ENCODE measurements at places on chromosomes 1 and 21.

DNA sequence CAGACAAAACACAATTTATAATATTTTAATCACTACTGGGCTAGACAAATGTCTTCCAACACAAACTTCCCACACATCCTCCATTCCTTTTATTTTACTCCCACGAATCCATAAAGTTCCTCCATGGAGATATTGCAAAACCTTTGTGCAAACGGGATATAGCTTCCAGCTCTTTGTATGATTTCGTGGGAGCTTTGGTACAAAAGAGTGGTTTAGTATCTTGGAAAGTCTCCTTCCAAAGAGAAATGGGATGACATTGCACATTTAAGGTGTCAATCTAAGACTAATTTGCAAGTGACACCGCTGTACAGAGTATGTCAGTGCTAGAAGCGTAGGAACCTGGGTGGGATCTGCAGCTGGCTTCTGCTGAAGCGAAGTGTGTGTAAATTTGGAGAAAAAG is 455.2 kb upstream of the RUNX1 start:
- no peak for DNase-seq

DNA sequence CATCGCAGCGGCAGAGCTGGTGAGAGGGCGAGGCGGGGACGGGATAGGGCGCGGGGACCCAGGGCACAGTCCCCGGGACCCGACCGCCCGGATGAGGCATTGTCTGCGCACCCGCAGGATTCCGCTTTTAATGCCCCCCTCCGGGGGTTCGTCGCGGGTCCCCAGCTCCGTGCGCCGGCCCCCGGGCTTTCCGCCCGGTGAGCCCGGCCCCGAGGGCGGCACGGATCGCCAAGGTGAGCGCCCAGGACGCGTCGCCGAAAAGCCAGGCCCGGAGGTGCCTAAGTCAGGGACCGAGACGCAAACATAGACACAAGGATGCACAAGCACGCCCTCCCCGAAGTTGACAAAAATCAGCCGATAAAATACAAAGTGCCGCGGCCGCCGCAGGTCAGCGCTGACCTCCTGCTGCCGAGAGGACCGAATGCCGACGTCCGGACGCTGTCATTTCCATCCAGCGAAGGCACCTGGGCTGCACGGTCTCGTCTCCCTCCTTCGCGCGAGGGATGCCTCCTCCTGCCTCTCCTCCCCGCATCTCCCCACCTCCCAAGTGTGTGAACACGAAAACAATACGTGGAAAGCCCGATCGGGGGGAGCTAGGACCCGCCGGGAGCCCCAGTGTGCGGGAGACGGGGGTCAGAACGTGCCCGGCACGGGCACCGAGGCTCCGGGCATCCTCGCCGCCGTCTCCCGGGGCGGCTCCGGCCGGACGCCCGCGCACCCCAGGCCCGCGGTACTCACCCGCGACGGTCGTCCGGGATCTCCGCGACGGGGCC is 101.1 kb upstream of the SOD1 start:
- DNase-seq: peak; percentile 37

DNA sequence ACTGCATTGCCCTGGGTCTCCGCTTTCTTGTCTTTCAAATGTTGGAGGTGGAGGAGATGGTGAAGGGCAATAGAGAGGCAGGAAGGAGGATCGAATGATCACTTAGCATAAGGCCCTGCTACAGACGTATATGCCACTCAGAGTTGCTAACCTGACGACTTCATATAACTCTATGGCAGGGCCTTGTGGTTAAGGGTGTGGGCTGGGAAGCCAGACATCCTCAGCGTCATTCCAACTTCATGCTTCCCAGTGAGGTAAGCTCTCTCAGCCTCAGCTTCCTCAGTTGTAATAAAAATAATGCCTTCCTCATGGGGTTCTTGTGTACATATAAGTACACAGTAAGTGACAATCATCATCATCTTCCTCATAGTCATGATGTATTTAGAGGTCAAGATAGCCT is 54.6 kb downstream of the CASQ2 start:
- DNase-seq: no peak

- DNase-seq: no peak
Measured at GRCh38 chr1:24957016-24957807, 27.1 kb upstream of the RUNX3 start.

DNA sequence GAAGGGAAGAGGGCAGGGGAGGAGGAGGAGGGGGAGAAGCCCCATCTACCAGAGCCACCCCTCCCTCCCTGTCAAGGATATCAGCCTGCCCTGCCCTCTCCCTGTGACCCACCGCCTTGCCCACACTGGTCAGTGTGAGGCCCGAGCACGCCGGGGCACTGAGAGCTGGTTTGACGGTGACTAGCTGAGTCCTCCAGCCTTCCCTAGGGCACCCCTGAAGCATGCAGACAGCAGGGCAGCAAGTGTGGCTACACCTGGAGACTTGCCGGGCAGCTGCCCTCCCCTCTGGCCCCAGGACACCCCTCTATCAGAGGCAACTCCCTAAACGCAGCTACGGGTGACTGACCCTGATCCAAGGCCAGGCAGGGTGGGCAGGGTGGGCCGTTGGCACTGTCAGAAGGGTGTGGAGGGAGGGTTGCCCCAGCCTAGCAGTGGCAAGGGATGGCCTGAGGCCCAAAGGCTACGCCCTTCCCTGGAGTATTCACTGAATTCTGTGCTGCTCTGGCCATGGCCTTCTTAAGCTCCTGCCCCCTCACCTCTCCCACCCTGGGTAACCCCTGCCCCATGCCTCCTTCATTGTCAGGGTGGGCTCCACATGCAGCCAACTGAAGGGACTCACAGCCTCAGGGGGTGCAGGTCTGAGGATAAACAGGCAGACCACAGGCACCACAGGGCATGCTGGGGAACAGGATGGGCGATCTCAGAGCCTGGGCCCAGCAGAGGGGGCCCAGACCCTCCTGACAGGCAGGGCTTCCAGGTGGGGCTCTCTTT is 19.6 kb downstream of the WNT9A start:
- no peak for DNase-seq

- no peak for DNase-seq
Measured at GRCh38 chr1:82059959-82060358, 259.2 kb downstream of the ADGRL2 start.

- no peak for DNase-seq
Measured at GRCh38 chr1:243539636-243540035, 283.8 kb downstream of the SDCCAG8 start.

GRCh38 chr1:219128957-219129356 is 44.7 kb upstream of the LYPLAL1 start:
- no peak for DNase-seq

GRCh38 chr1:223394242-223394641 is 1.0 kb downstream of the CCDC185 start:
- no peak for DNase-seq

- DNase-seq: no peak
Measured at GRCh38 chr1:3333903-3334302, 120.6 kb upstream of the ARHGEF16 start.

- no peak for DNase-seq
Measured at GRCh38 chr1:158071138-158071537, 77.7 kb downstream of the KIRREL1 start.

Data from stimulated activated CD4-positive, alpha-beta T cell treated with anti-CD3 and anti-CD28 coated beads, Interleukin-4, amount 100 ng/mL, for 1 hour (primary cell).